Uterus (tissue), 4 donors: ENCODE measurements at places on chromosomes 6 and 20. TPM values are rescaled to one million over a fixed set of nuclear protein-coding genes. Genes with fewer than 3 reads are reported as not detected.

The AVP gene
- not detected for total RNA-seq

The FNDC1 gene
- 0.55 TPM for total RNA-seq

The BHLHE23 gene
- total RNA-seq, result not detected

The CYP24A1 gene
- 4.8 TPM for total RNA-seq

The DEFB123 gene
- total RNA-seq, result not detected

The HTR1B gene
- not detected for total RNA-seq

The EPPIN gene
- total RNA-seq, result not detected

The DEFB132 gene
- not detected for total RNA-seq

The ATP9A gene
- total RNA-seq, result 41.2 TPM

The WFDC6 gene
- not detected for total RNA-seq

The TM9SF4 gene
- total RNA-seq, result 35.7 TPM

The C6orf132 gene
- 0.91 TPM for total RNA-seq

The PABPC1L gene
- total RNA-seq, result 12.9 TPM

The ZNF343 gene
- 18.7 TPM for total RNA-seq

The ZNF334 gene
- total RNA-seq, result 6.6 TPM

The RBPJL gene
- total RNA-seq, result not detected

The OR11A1 gene
- total RNA-seq, result not detected

The PKHD1 gene
- not detected for total RNA-seq

The EYA2 gene
- 2.0 TPM for total RNA-seq

The EFCAB8 gene
- total RNA-seq, result not detected

The HLA-DRA gene
- total RNA-seq, result 263 TPM

The CDSN gene
- total RNA-seq, result not detected

The GTF3C6 gene
- 23.1 TPM for total RNA-seq

The NCOA7 gene
- total RNA-seq, result 52.5 TPM

The RAD21L1 gene
- total RNA-seq, result not detected

The STK38 gene
- total RNA-seq, result 30.0 TPM

The RIPK1 gene
- total RNA-seq, result 11.5 TPM

The GLP1R gene
- not detected for total RNA-seq

The CALHM5 gene
- total RNA-seq, result 2.2 TPM

The TRIM15 gene
- not detected for total RNA-seq

The RPS18 gene
- total RNA-seq, result 5,361 TPM

The ZNF322 gene
- total RNA-seq, result 55.8 TPM

The ECI2 gene
- total RNA-seq, result 64.4 TPM

The KATNA1 gene
- total RNA-seq, result 15.6 TPM

The ZSCAN9 gene
- 21.6 TPM for total RNA-seq

The FAXC gene
- 11.3 TPM for total RNA-seq

The RNF217 gene
- total RNA-seq, result 34.9 TPM

The CPXM1 gene
- total RNA-seq, result 15.3 TPM

The HNF4A gene
- total RNA-seq, result under 0.01 TPM

The PBOV1 gene
- not detected for total RNA-seq

The CLPSL2 gene
- not detected for total RNA-seq

The FERMT1 gene
- total RNA-seq, result 0.77 TPM

The CENPW gene
- 13.4 TPM for total RNA-seq

The METTL24 gene
- total RNA-seq, result not detected

The FRK gene
- total RNA-seq, result 1.8 TPM

The MAS1 gene
- total RNA-seq, result under 0.01 TPM

The NHLRC1 gene
- 1.4 TPM for total RNA-seq

The NMBR gene
- not detected for total RNA-seq

The DAAM2 gene
- 15.3 TPM for total RNA-seq

The RNF39 gene
- 0.21 TPM for total RNA-seq

The TOMM6 gene
- total RNA-seq, result 53.1 TPM

The PHACTR2 gene
- 145 TPM for total RNA-seq

The RIPPLY2 gene
- total RNA-seq, result 0.90 TPM
